Effector CD8-positive, alpha-beta T cell (primary cell): ENCODE measurements at places on chromosomes 11 and 22.

DNA sequence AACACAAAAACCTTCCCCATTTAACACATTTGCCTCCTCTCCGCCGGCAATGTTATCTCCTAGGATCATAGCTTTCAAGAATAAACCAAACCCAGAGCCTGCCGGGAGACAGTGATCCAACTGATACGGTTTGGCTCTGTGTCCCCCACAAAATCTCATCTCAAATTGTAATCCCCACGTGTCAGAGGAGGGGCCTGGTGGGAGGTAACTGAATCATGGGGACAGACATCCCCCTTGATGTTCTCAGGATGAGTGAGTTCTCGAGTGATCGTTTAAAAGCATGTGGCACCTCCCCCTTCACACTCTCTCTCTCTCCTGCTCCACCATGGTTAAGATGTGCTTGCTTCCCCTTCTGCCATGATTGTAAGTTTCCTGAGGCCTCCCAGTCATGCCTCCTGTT, 33.3 kb downstream of the RBFOX2 start:
- no peak for DNase-seq

DNA sequence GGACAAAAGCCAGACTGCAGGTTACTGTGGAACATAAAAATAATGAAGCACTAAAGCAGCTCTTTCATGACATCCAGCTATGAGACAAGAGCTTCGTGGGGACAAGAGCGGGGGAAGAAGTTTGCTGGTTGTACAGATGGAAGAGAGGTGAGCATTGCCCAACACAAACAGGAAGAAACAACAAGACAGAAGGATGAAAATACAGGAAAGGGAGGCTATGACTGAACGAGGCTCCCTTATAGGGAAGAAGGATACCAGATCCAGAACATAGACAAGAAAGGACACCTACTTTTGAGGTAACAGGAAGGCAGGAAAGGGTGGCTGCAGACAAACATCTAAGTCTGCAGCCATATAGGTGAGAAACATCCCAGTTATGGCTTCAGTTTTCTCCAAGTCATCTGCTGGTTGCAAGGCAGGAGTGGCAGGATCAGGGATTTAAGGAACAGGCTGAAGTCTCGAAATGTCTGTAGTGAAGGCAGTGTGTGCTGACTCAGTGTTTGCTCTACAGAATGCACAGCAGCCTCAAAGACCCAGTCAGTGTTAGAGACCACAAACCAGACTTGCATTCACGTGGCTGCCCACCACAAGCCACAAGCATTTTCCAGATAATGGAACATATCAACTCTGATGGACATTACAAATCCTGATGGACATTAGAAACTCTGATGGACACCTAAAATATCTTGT, 1.9 kb downstream of the CLTCL1 start:
- no peak for DNase-seq

- no peak for DNase-seq
Observed at GRCh38 chr11:104663190-104664140, 234.8 kb downstream of the CASP12 start.

DNA sequence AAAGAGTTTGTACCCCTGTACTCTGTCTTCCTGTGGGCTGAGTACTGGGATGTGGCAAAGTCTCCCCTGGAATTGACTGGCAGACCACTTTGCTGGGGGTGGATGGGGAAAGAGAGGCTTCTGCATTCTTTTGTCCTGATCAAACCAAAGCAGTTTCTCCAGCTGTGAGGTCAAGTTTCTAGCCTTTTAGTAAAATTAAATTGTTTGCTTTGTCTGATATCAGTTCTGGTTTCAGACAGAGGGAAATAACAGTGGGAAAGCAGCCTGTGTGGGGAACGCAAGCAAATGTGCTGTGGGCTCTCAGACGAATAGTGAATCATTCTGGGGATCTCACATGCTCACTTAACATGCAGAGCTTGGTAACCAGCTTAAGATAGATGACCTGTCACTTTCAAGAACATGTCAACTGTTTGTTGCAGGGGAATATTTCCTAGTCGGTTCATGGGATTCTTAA, 151.6 kb downstream of the FAT3 start:
- no peak for DNase-seq

DNA sequence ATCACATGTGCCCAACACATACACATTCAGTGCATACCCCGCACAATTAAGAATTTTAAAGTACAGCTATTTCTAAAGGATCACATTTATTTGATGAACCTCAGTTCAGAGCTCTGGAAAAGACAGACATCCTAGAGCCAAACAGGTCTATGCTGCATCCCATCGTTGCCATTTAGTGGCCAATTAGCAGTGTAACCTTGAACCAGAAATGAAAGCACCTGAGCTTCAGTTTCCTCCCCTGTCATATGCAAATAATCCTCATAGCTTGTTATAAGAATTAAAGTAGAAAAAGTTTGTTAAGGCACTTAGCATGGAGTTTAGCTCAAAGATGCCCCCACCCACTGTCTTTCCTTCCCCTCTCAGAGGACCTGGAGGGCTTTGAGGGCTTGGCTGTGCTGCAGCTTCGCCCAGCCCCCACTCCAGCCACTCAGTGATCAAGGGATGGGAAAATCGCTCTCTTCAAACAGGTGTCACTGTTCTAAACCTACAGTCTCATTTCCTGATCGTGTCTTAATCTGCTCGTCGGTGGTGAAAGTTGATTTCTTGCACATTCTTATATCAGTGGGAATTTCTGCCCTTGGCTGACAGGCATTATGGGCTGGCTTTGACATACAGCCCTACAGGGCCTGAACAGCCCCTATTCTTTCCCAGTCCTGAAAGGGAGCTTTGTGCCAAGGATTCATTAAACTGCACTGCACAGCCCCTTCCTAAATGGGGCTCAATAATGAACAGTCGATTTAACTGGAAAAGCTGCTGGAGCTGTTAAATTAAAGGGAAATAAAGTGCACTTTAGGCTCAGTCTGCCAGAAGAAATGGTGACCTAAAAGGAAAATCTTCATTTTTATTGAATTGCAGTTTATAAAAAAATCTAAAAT, 23.3 kb upstream of the FAM181B start:
- DNase-seq: no peak

GRCh38 chr22:35021161-35021560, 44.8 kb upstream of the ISX start:
- DNase-seq: no peak

- DNase-seq: no peak
Observed at GRCh38 chr22:23075525-23076216, 5.4 kb downstream of the GNAZ start.

GRCh38 chr11:69388661-69389060, 92.8 kb upstream of the LINC01488 start:
- DNase-seq: no peak

GRCh38 chr22:45337536-45337935, 27.8 kb downstream of the FAM118A start:
- no peak for DNase-seq

DNA sequence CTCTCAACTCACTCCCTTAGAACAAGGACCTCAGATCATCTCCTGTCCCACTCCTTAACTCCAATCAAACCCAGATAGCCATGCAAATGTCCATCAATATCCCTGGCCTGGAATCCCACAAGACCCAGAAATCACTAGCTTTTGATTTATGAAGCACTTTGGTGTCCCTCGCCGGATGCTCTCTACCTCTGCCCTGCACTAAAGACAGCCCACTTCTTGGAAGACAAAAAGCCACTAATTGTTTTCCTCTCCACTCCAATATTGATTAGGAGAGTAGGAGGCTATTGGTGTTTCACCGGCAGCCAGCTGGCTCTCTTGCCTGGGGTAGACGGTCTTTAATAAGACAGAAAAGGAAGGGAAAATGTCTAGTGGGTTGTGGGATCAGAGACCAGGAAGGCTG, 221.2 kb downstream of the BUD13 start:
- DNase-seq: no peak

DNA sequence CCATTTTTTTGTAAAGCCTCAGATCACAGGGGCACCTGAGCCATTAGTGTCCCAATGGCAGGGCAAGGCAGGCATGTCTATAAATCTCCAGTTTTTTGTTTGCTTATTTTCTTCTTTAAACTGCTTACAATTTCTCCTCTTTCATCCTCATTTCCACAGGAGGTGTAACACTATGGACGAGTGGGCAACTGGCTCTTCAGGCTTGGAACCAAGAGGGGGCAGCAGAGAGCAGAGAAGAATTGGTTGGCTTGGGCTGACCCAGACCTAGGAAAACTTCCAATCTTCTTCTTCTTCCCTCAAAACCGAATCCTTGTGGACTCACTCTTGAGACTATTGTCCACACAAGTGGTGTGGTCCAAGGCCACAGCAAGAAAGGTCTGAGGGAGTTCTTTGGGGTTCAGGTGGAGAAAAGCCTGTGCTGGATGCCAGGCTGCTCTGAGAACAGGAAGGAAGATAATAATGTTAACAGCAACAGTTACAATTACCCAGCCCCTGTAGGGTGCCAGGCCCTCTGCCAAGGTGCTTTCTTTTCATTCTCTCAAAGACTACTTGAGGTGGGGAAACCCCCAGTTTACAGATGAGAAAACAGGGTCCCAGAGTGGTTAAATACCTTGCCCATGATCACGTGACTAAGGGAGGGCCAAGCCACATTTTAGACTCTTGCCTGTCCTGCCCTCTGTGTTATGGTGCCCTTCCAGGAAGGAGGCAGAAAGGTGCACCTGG, 70.7 kb upstream of the E2F8 start:
- DNase-seq: no peak

DNA sequence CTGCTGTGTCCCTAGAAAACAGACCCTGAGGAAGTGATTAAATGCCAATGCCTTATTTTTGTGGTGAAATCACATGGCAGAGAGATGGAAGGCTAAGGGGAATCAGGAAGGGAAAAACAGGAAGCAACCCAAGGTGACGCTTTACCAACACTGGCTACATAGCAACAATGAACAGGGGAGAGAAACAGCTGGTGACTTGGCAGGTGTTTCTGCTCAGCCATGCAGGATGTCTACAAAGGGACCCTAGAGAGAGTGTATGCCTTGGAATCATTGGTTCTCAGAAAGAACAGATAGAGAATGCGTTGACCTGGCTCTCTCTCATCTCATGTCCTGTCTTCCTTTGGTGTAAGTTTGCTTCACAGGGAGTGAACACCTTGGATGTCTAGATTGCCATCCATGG, 911.9 kb downstream of the OPCML start:
- no peak for DNase-seq

DNA sequence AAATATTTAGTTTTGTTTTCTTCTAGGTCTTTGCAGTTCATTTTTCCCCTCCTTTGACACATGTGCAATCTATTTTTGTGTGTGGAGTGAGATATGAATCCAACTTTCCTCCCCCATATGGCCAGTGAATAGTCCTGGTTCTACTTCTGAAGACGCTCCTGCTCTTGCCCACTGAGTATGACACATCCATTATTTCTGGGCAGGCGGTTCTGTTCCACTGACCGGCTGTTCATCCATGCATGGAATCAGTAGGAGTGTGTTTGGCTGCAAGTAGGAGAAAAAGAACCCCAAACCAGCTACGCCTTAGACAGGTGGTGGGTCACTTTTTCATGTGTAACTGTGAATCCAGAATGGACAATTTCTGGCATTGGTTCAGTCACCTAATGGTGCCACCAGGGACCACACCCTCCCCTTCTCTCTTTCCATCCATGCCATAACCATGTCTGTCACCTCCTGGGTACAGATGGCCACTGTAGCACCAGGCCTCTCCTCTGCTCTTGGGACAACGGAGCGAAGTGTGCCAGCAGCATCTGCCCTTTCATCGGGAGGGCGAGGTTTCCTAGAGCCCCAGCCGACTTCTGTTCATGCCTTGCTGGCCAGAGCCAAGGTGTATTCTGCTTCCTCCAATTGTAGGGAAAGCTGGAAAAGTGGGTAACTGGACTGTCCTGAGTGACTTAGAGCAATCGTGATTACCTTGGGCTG, 67.4 kb upstream of the SLC22A12 start:
- DNase-seq: no peak

GRCh38 chr11:12862696-12863469, 146.2 kb upstream of the RASSF10 start:
- DNase-seq: no peak

DNA sequence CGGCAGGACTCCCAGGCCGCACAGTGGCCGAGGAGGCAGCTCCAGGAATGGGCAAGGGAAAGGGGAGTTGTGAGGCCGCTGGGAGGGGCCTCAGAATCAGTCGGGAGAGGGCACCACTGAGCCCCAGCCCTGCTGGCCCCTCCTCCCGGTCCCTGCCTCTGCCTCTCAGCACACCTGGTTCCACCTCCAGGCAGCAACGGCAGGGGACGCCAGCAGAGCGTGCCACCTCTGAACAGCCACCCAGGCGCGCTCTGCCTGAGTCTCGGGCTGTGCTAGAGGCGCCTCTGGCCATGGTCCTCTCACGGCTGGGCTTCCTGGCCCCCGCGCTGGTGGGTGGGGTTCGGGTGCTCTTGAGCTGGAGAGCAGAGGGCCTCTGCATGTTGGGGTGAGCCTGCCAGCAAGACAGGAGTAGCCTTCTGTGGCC, 33.0 kb downstream of the MOB2 start:
- DNase-seq: no peak

DNA sequence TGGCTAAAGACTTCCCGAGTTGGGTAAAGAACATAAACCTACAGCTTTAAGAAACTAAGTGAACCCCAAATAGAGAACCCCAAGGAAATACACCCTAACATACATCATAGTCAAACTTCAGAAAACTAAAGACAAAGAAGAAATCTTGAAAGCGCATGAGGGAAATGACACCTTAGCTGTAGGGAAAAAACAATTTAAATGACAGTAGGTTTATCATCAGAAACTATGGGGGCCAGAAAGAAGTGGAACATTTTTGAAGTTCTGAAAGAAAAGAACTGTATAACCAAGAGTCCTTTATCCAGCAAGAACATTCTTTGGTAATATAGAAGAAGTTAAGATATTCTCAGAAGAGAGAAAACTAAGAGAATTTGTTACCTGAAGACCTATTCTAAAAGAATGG, 15.5 kb upstream of the OR2AT4 start:
- no peak for DNase-seq

GRCh38 chr11:35967042-35967441, 23.2 kb downstream of the LDLRAD3 start:
- no peak for DNase-seq

GRCh38 chr11:58490827-58491226, 17.1 kb downstream of the OR5B21 start:
- DNase-seq: no peak

- DNase-seq: no peak
Observed at GRCh38 chr11:26916805-26917204, 77.1 kb upstream of the FIBIN start.

- no peak for DNase-seq
Observed at GRCh38 chr11:35859301-35859700, 84.6 kb upstream of the LDLRAD3 start.

DNA sequence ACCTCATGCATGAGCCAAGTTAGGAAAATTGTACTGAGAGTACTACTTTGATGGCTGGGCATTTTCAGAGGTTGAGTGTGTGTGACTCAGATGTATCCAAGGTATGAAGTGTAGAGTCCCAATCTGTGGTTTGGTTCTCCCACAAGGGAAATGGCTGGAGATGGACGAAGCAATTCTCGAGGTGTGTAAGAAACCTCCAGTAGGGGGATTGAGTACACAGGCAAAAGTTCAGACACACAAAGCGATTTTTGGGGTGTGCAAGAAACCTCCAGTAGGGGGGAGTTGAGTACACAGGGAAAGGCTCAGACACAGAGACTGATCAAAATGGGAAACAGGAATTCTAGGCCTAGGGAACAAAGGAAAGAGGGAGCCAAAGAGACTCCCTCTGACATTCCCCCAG, 1536.3 kb downstream of the FAM181B start:
- DNase-seq: no peak

- no peak for DNase-seq
Observed at GRCh38 chr11:101705972-101706371, 122.2 kb upstream of the TRPC6 start.

- DNase-seq: no peak
Observed at GRCh38 chr11:66625041-66625751, 8.8 kb downstream of the RBM14 start.

- DNase-seq: no peak
Observed at GRCh38 chr11:96139691-96140090, 203.3 kb downstream of the MAML2 start.

GRCh38 chr11:124193221-124194010, 10.3 kb downstream of the OR10D3 start:
- DNase-seq: no peak
